ENCODE measurements at places on chromosomes 4 and X. TPM values are rescaled to one million over a fixed set of nuclear protein-coding genes. Genes with fewer than 3 reads are reported as not detected.

DNA sequence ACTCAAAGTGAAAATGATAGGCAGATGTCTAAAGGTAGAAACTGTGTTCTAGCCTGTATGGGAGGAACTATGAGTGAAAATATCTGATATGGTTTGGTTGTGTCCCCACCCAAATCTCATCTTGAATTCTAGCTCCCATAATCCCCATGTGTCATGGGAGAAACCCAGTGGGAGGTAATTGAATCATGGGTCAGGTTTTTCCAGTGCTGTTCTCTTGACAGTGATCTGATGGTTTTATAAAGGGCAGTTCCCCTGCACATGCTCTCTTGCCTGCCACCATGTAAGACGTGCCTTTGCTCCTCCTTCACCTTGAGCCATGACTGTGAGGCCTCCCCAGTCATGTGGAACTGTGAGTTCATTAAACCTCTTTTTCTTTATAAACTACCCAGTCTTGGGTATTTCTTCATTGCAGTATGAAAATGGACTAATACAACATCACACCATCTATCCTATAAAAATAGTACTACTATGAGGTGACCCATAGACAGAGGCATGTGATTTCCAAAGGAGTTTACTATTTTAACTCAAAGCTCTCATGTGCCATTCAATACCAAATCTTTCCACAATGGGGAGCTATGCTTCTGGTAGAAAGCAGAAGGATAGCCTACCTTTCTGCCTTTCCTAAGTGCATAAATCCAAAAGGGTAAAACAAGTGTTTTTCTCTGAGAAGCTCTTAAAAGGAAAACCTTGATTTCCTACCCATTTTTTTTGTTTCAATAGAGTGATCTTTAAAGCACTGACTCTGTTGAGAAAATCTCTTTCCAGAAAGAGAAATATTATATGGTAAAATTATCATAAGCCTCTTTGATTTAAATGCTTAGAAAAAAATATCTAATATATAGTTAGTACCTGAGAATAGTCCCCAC is 38.8 kb downstream of the SEC31A start:
- no peak for DNase-seq

The MAB21L2 gene
- polyA plus RNA-seq: not detected

GRCh38 chrX:116930311-116930710 is 467.5 kb upstream of the CT83 start:
- no peak for DNase-seq

The NPY1R gene
- polyA plus RNA-seq: 20.8 TPM

GRCh38 chrX:103628386-103629317 is at the start of gene TCEAL1:
Gene TCEAL1, plus strand, starts transcription at chrX:103628975. Its CDS starts 942 bp downstream, at chrX:103629917.
- DNase-seq: peak; percentile 36

The HTR2C gene
- 0.81 TPM for polyA plus RNA-seq

DNA sequence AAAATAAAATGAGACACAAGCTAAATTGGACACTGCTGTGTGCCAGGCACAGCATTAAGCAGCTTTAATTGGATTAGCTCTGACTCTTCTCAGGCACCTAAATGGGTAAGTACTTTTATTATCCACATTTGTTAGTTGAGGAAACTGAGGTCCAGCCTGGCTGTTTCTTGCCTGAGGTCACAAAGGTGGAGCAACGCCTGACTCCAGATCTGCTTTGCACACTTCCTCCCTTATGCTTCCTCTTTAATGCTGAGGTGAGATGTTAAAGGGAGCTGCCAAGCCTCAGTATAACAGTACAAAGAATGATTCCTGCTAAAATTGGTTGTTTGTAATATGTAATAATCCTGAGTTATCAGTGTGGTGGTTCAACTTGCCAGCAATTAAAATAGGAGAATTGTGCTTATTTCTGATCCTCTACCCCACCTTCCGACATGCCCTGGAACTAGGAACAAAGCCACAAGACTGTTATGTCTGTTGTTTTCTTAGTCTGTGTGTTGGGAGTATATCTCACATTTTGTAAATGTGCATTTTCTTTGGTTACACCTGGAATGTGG is 74.4 kb downstream of the AFF1 start:
- DNase-seq: no peak

GRCh38 chr4:24252121-24252520 is 332.2 kb downstream of the DHX15 start:
- no peak for DNase-seq

- DNase-seq: no peak
Measured at GRCh38 chrX:153214934-153215333, 35.9 kb downstream of the MAGEA1 start.

DNA sequence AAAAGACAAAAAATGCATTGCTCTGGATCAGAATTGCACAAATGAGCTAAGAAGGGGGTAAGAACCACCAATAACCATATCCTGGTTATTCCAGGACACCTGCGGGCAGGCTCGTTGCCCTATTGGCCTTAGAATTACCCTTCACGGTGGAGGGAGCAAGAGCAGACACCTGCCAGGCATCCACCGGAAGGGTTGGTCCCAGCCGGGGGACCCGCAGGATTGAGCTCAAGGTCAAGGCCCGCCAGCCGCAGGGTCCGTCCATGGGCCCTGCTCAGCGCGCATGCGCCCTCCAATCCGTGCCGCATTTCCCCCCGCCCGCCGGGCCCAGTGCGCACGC is 575 bp downstream of the SLC25A6 start:
- DNase-seq: no peak

- DNase-seq: peak; percentile 67
Measured at GRCh38 chrX:47283015-47283771, 50.4 kb downstream of the USP11 start.

All from renal cortex interstitium (tissue), 15 donors.